ENCODE measurements at places on chromosomes 13 and 19.

DNA sequence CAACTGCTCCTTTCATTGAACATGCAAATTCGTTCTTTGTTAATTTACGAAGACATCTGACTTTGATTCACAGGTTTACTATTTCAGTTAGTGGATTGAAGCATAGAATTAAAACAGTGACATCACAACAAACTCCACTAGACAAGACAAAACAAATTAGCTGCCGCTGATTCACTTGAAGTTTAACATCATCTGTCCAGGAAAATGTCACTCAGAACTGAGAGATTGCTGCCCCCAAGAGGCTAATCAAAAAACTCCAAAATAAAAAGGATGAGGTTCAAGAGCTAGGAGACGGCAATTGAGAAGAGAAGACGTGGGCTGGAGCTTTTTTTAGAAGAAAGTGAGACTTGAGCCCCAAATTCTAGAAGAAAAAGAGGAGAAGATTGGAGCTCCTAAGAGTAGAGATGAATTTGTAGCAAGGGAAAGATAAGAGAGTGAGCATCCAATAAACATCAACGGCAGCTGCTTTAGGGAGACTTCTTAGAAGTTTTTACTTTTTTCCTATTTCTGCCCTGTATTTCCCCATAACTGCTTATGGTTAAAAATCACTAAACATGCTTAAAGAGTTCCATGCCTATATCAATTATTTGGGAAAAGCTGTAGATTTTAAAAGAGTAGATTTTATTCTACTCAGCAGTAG lies 40.8 kb upstream of the TPP2 start:
- no peak for DNase-seq

- DNase-seq: no peak
Observed at GRCh38 chr19:55700813-55701212, 25.8 kb downstream of the EPN1 start.

GRCh38 chr19:34655651-34656050 lies 21.3 kb downstream of the SCGB2B2 start:
- no peak for DNase-seq

DNA sequence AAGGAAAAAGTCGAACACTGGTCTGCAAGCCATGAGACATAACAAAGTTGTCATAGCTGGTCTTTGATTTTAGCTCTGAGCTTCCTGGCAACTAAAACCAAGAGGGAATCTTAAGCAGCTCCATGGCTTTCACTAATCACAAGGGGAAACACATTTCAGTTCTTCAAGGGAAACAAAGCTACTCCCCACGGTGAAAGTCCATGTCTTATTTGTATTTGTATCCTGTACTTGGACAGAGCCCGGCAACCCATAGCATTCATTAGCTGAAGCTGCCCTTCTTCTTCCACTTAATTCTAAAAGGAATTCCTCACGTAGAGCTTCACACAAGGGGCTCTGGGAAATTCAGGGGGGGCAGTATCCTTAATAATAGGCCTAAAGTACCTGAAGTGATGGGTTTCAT lies 128.9 kb downstream of the RGCC start:
- DNase-seq: no peak

DNA sequence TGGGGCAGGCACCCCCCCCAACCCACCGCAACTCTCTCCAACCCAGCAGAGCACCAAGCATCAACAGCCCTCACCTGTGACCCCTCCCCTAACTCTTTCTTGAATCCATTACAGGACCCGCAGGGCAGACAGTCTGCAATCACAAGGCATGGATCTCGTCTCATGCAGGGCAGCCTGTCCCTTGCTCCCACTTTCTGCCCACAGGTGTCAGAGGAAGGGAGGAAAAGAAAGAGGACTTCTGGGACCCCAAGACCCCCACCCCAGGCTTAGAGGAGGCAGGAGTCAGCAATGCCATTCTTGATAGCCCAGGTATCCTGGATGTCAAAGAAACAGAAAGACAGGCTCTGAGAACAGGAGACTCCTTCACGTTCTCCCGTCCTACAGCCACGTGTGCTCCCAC lies 47.4 kb upstream of the TUBGCP3 start:
- no peak for DNase-seq
